ENCODE measurements at places on chromosomes 4 and X.

DNA sequence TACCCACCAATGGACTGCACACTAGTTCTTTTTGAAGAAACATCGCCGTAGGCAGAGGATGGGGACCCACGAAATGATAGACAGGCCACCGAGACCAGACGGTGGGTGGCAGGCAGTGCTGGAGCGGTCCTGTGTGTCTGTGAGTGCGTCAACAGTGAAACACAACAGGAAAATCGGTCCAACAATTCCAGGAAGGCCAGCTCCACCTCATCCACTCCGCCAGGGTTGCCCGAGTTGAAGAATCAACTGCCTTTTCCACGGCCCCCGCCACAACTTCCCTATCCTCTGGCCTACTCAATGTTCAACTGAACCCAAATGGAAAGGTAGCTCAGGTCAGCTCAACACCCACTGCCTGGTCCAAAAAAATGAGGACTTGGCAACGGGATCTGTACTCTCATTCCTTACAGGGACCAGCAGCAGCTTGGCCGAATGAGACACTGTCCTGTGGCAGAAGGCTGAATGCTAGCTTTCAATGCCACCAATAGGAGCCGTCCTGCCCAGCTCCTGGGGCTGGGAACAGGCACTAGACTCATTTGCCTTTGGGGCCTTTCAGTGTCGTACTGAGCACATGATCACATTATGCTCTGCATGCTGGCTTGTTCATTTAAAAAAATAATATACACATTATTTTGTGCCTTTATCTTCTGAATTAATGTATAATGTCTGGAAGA lies 43.5 kb downstream of the MID1 start:
- no peak for DNase-seq

DNA sequence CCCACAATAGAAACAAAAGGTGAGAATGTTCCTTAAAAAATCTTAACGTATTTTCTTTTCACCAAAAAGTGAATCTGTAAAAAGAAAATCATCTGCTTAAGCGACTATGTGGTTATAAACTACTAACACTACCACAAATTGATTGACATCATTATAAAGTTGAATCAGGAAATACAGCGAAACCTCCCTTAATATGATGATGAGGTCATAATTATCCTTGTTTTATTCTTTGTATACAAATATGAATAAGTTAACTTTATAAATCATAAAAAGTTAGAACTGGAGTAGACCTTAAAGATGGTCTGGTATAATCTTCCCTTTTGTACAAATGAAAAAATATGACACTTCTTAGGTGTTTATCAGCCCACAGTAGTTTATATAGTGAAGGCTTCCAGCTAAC lies 35.6 kb downstream of the NFKB1 start:
- DNase-seq: no peak

- no peak for DNase-seq
Observed at GRCh38 chr4:61531188-61531587, 331.1 kb downstream of the ADGRL3 start.

DNA sequence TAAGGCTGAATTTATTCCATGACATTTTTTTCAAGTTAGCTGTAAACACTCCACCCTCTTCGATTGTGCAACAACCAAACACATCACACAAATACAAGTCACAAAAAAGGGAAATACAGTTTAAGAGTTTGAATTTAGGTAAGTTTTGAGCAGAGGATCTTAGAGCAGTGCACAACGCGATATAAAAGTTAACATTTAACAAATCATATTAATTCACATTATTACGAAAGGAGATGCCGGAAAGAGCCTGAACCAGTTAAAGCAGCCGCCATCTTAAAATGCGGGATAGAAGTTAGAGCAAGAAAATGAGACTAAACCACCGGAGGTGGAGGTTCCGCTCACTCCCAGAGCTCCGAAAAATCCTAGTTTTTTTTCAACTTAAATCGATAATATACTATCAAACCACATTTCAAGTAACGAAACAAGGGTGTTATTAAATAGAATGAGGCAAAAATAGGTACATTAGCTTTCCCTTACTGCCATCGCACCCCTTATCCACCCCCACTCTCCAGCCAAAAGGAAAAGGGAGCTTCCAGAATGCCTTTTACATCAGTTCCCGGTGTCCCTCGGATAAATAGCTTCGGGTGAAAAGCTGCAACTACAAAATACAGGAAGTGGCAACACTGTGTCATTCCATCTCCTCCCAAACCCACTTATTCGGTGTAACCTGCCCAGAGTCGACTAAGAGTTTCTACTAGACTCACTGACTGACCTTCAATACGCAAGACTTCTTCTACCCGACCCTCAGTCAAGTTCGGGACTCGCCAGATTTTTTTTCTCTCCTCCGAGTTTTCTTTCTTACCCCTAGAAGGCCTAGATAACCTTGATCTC lies 1.9 kb downstream of the UBE2D3 start:
- DNase-seq: no peak

- no peak for DNase-seq
Observed at GRCh38 chrX:81489987-81490386, 288.1 kb downstream of the SH3BGRL start.

DNA sequence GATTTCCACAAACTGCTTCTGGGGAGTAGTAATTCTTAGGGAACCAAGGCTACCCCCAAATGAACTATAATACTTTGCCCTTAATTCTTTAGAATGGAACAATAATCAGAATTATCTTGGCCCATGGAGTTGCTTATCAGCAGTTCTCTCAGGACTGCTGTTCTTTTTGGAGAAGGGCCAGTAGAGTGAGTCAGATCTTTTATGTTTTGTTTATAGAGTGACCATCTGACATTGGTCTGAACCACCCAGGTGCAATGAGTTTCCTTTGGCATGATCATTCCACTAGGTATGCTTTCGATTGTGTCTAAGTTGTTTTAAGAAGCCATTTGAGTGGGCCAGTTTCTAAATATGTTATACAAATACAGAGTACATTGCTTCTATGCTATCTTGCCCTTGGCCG lies 31.8 kb downstream of the PRRG1 start:
- DNase-seq: no peak

GRCh38 chr4:184163813-184164212 lies 53.9 kb downstream of the ENPP6 start:
- DNase-seq: peak; percentile 50
